Stimulated activated CD8-positive, alpha-beta memory T cell treated with anti-CD3 and anti-CD28 coated beads, Interleukin-4, amount 100 ng/mL, for 1 hour (primary cell): ENCODE measurements at places on chromosomes 4 and X.

- DNase-seq = no peak
These were observed 26.1 kb downstream of the NUDT6 start for GRCh38 chr4:122896270-122896669.

- DNase-seq = no peak
These were observed 35.8 kb downstream of the GPM6A start for GRCh38 chr4:175776217-175776616.

- no peak for DNase-seq
These were observed 110.0 kb upstream of the IGFBP7 start for GRCh38 chr4:57220172-57220571.

DNA sequence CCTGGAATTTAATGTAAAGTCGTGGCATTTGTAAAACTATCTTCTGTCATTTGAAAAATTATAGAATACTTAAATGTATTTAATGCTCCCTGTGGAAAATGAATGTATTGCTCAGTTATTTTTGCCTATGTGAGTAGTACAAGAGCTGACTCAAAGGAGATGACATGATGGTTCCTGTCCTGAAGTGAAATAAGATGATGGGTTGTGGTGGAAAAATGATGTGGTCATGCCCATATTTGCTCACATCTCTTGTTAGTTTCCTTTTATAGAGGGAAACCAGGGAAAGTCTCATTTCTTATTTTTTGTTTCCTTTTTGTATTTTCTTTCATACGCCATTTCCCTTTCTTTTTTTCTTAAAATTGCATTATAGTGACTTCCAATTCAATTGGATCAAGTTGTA is 23.7 kb downstream of the PLS3 start:
- no peak for DNase-seq

DNA sequence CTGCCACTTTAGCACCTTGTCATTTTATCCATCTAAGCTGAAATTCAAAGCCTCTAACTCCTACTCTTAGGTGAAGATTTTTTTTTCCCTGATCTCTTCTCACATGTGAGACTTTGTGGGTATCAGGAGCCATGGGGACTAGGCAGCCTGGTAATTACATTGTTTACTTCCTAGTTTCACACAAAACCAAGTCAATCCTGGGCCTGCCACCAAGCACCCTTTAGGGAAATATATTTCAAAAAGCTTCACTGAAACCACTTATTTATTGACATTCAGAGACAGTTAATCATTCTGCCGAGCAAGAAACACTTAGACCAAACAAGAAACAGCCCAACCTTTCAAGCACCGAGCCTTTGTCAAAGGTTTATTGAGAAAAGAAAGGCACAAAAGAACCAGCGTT is 200.0 kb downstream of the RELL1 start:
- DNase-seq = no peak

- DNase-seq = no peak
These were observed 136.4 kb downstream of the ADGRL3 start for GRCh38 chr4:61336488-61336887.

DNA sequence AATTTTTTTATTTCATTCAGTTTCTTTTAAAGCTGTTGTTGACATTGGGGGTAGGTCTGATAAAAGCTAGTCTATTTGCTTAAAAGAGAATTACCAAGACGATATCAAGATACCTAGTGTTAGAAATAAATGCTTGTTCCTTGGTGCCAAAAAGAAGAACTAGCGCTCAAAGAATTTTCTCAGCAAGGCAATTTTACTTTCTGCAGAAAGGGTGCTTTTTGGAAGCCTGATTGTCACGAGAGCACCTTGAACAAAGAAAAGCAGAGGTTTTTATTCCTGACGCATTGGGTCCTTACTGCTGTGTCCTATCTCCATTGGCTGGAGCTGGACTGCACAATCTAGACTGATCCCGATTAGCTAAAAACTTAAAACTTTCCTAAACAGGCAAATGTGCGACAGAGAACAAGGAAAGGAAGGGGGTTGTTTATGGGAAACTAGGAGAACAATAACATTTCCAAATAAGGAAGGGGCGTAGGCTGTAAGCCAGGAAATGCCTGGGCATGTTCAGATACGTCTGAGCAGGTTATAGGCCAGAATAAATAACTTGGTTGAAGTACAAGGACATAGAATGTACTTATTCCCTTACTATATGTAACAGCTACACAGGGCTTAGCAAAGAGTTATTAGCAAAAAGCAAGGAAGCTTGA is 50.3 kb upstream of the STPG2 start:
- DNase-seq = no peak

DNA sequence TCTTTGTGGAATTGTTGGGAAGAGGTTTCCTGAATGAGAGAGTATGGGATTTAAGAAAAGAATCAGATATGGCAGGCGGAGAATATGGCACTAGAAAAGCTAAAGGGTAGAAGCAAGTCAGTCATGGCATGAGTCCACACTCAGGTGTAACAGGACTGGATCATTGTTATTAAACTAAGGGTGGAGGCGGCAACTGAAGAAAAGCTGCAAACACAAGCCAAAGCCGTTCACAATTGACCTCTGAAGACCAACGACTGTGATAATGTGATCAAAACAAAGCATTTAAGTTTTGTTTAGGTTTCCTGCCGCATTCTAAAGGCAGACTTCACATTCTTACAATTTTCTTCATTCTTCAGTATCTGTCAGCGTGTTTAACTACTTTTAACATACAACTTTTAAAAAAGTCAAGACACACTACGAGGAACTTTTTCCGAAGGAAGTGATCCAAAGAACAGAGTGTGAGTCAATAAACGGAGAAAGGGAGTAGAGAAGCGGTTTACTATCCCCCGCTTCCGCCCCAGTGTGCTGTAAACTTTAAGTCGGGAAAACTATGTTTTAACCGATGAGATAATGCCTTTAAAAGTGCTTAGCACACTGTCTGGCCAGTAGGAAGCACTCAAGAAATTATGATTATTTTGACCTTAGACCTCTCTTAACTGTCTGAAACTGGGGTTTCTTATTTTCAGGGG is 909 bp upstream of the SLAIN2 start:
- DNase-seq = no peak

DNA sequence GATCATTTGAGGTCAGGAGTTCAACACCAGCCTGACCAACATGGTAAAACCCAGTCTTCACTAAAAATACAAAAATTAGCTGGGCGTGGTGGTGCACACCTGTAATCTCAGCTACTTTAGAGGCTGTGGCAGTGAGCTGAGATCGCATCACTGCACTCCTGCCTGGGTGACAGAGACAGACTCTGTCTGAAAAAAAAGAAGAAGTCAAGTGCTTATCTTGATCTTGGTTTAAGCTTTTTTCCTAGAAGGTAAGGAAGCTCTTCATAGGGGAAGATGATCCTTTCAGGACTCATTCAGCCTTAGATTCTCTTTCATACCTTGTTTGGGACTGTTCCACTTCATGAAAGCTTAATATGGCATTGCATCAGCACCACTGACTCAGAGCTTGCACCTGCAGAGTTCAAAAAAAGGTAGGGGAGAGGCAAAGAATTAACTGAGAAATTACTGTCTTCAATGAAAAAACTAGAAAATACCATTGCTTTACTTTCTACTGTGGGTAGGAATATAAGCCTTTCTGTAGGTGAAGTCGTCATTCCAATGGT is 70.8 kb upstream of the EPGN start:
- DNase-seq = no peak

GRCh38 chr4:110787109-110787508 is 164.2 kb upstream of the PITX2 start:
- DNase-seq = no peak
